Hepatocyte (in vitro differentiated cells): ENCODE measurements at places on chromosomes 1 and 21. TPM values are rescaled to one million over a fixed set of nuclear protein-coding genes. Genes with fewer than 3 reads are reported as not detected.

Gene TFF3
- 589 and 696 TPM in 2 replicates for polyA plus RNA-seq

Gene LCE1B
- polyA plus RNA-seq, result not detected in 2 replicates

Gene TFF2
- 28.1 and 58.7 TPM in 2 replicates for polyA plus RNA-seq

Gene TBCE
- polyA plus RNA-seq, result 42.4 and 43.9 TPM in 2 replicates

Gene DPYD
- 5.2 and 7.5 TPM in 2 replicates for polyA plus RNA-seq

Gene KCNT2
- 1.2 and 1.3 TPM in 2 replicates for polyA plus RNA-seq

Gene INSRR
- not detected in 2 replicates for polyA plus RNA-seq

Gene MYOG
- not detected in 2 replicates for polyA plus RNA-seq

Gene APOBEC4
- polyA plus RNA-seq, result not detected in 2 replicates

Gene CENPF
- 8.3 and 15.3 TPM in 2 replicates for polyA plus RNA-seq

Gene UBASH3A
- polyA plus RNA-seq, result not detected in 2 replicates

Gene OR2L2
- 0.06 and 0.09 TPM in 2 replicates for polyA plus RNA-seq

Gene A3GALT2
- not detected in 2 replicates for polyA plus RNA-seq

Gene PRR9
- 0.33 TPM in 1 of 2 replicates, not detected in the other for polyA plus RNA-seq

Gene C8B
- 7.4 and 29.0 TPM in 2 replicates for polyA plus RNA-seq

Gene GUCA2A
- 8.7 and 11.0 TPM in 2 replicates for polyA plus RNA-seq

Gene MAP10
- 2.1 TPM in 2 replicates for polyA plus RNA-seq

Gene NAV1
- 18.3 and 18.8 TPM in 2 replicates for polyA plus RNA-seq

Gene AMY1B
- polyA plus RNA-seq, result not detected in 2 replicates

Gene RYR2
- 0.33 and 0.95 TPM in 2 replicates for polyA plus RNA-seq

Gene OR6N1
- polyA plus RNA-seq, result not detected in 2 replicates

Gene IGFN1
- 0.37 TPM in 1 of 2 replicates, not detected in the other for polyA plus RNA-seq

Gene CCDC18
- polyA plus RNA-seq, result 5.0 and 6.8 TPM in 2 replicates

Gene SRP9
- 309 and 360 TPM in 2 replicates for polyA plus RNA-seq

Gene RGSL1
- polyA plus RNA-seq, result not detected in 2 replicates

Gene NKAIN1
- 0.88 and 1.8 TPM in 2 replicates for polyA plus RNA-seq

Gene CYP4Z1
- polyA plus RNA-seq, result 0.66 TPM in 1 of 2 replicates, not detected in the other

Gene FBXO28
- polyA plus RNA-seq, result 12.7 and 17.1 TPM in 2 replicates
